Stimulated activated CD8-positive, alpha-beta memory T cell treated with anti-CD3 and anti-CD28 coated beads, Interleukin-7, amount 100 ng/mL, for 1 hour (primary cell): ENCODE measurements at places on chromosomes 3 and 15.

DNA sequence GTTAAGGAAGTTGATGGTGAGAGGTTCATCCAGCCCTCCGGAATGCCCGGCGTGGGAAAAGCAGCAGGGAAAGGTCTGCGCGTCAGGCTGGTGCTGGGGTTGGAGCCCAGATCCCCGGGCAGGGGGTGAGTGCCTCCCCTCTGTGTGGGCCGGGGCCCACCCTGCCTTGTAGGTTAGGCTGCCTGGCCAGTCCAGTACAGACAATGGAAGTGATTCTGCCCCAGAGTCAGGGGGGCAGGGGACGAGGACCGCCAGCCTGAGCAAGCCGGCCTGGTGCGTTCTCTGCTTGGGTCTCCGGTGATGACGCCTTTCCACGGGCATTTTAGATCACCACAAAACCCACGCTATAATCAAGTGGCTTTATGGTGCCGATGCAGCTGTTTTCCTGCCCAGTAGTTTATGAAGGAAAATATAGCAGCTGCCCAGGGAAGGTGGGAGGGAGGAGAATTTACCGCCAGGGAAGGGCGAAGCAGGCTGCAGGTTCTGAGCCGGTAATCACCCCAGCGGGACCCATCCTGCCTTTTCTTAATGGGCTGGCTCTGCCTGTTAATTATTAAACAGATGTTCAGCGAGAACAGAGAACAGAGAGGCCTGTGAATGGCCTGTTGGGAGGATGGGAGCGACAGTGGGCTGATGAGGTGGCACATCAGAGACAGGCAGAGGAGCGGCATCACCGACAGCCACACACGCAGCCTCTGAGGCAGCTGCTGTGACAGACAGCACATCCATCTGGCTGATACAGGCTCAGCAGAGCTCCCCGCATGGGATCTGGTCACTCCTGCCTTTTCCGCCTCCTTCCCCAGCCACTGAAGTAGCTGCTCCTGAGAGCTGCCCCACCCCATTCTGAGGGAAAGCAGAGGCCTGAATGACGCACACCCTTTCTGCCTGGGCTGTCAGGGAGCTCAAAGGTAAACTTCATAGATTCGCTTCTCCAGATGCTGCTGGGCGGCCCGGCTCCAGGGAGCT is 35.2 kb downstream of the BDH1 start:
- no peak for DNase-seq

GRCh38 chr15:91032919-91033803 is 10.8 kb upstream of the VPS33B start:
- peak; percentile 25 for DNase-seq

DNA sequence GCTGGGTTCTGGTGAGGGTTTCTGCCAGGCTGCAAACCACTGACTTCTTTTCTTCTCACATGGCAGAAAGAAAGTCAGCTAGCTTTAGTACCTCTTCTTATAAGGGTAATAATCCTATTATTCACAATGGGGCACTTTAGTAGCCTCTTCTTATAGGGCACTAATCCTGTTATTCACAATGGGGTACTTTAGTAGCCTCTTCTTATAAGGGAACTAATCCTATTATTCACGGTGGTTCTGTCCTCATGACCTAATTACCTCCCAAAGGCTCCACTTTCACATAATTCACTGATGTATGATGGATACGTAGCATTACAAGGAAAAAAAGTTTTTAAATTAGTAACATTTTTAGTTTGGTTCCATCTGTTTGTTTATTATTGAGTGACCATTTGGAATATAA is 671.3 kb downstream of the NSUN3 start:
- no peak for DNase-seq

- no peak for DNase-seq
Measured at GRCh38 chr3:175316799-175317198, 457.7 kb downstream of the NAALADL2 start.

DNA sequence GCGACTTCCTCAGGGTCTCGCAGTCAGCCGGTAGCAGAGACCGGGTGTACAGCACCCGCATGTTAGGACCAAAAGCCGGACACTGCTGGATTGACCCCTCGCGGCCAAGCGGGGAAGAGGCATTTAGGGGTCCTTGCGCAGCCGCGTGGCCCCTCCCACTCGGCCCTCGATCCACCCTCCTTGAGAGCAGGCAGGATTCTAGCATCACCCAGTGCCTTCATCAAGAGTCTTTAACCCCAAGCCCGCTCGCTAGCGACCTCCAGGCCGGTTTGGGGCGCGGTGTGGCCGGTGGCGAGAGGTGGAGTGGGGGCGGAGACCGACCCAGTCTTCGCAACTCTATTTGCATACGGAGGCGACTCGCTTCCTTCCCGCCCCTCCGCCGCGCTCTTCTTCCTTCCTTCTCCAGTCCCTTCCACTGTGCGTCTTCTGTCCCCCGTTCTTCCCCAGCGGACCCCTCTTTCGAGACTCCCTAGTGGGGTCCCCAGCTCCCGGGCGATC is at the start of gene ST6GAL1:
TSS of gene ST6GAL1 (plus strand) at position 384 of the 498 bp plus-strand sequence. CDS start 112,178 bp downstream, outside the sequence.
- peak; percentile 38 for DNase-seq

DNA sequence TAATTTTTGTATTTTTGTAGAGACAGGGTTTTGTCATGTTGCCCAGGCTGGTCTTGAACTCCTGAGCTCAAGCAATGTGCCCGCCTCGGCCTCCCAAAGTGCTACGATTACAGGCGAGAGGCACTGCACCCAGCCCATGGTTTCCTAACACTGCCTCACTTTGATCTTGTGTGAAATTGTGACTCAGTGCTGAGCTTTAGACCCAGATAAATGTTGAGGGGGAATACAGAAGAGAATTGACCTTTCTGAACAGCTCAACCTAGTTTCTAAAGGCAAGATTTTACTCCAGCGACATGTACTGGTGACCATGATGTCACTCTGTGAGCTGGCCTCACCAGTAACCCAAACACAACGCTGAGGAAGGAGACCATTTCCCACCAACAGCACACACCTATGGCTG is 73.5 kb downstream of the ATP1B3 start:
- no peak for DNase-seq

DNA sequence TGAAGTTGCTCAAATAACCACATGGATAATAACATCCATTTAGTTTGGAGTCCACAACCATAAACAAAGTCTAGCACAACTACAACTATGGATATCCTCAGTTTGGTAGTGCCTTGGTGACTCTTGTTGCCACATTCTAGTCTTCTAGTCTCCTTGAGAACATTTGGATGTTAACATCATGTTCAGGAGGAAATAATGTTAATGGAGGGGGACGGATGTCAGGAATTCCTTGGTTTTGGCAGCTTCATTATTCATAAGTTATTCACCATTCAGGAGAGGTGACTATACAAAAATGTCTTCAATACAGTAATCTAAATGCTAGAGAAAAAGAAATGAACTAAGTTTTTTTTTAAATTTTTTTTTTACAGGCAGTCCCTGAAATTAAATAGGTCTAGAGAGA is 26.4 kb upstream of the GABPB1 start:
- no peak for DNase-seq

DNA sequence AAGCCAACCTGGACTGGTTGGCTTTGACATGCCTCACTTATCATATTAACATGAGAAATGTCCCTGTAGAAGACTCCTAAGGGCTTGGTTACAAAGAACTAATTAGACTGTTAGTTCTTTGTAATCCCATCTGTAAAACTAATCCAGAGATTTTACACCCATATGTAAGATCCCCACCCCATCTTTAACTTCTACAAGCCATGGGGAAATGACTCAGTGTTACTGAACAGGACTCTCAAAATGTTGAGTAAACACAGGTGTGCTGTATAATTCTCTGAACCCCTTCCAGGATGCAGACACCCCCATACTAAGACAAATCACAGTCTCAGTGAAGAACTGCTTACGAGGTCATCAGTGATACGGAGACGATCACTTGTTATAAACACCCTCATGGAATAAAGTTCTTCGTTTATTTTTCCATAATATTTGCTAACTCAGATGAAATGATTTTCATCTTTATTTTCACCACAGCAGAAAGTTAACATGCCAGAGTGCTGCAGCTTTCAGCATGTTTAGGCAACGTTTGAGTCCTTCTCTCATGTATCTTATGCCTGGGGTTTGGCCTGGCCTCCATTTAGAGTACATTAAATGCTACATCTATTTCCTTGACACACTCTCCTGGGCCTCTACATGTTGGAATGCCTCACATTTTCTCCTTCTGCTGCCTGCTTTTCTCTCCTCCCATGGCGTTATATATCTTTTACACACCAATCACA is 55.3 kb upstream of the LEKR1 start:
- DNase-seq, result no peak

DNA sequence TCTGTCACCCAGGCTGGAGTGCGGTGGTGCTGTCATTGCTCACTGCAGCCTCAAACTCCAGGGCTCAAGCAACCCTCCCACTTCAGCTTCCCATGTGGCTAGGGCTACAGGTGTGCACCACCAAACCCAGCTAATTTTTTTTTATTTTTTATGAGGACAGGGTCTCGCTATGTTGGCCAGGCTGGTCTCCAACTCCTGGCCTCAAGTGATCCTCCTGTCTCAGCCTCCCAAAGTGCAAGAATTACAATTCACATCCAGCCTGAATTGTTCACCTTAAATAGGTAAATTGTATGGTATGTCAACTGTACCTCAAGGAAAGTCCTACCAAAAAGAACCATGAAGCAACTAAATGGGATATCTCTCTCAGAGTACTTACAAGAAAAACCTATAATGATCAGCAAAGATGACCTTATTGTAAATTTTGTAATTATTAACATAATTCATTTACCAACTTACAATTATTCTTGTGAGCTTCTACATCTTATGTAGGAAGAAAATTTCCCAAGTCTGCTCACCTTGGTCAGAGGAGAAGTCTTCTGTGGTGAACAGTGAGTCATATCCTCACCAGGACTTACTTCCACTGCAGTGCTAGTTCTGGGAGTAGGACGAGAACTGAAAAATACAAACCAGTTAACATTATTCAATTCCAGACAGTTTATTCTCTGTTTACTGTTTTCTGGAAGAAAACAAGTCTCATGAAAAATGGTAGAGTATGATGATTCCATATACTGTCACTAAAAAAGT is 54.4 kb downstream of the ULK4 start:
- DNase-seq, result no peak

- DNase-seq, result no peak
Measured at GRCh38 chr15:87570206-87570605, 686.3 kb downstream of the NTRK3 start.

DNA sequence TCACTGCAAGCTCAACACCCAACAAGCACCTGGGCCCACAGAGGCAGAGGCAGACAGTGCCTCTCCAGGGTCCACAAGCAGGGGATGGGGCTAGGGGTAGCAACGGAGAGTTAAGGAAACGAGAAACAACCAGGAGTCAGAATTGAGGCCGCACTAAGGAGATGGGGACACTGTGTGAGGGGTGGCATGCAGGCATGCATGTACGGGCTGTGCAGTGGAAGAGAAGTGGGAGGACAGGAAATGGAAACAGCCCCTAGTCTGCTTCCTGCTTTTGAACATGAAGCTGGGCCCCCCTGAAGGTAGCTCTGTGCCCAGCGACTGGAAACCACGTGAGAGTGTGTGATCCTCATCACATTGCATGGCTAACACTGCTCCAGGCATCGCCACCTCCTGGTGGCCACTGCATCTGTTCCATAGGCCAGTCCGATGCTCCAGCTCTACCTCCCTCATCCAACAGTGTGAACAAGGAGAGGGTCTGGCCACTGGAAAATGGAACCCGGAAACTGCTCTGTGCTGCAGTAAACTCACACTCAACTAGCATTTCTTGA is 44.0 kb downstream of the XXYLT1 start:
- DNase-seq, result no peak

DNA sequence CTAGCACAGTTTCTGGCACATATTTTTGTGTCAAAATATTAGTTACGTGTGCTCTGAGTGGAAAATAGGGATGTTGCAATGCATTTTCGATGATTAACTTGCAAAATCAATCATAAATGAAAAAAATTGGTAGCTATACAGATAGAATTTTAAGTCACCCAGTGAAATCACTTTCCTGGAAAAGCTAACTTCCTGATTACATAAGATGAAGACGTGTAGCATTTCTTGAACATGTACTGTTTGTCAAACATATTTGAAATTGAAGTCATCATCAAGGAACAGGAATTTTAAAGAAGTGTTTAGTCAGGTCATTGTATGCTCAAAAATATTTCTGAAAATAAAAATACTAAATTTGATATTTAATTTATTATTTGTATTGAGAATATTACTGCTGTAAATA is 977.7 kb downstream of the PLOD2 start:
- no peak for DNase-seq

DNA sequence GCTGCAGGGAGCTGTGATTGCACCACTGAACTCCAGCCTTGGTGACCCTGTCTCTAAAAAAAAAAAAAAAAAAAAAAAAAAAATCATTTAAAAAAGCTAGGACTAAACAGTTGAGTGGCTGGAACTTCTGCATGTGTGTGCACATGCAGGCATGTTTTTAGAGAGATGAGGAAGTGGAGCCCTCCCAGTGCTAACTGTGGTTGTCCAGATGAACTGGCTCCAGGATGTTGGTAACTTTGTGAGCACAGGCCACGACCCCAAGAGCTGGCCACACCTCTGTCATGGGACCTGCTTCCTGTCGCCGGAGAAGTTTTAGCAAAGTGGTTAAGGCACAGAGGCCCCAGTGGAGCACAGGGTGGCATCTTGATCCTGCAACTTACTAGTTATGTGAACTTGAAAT is 27.0 kb downstream of the CHCHD6 start:
- no peak for DNase-seq

DNA sequence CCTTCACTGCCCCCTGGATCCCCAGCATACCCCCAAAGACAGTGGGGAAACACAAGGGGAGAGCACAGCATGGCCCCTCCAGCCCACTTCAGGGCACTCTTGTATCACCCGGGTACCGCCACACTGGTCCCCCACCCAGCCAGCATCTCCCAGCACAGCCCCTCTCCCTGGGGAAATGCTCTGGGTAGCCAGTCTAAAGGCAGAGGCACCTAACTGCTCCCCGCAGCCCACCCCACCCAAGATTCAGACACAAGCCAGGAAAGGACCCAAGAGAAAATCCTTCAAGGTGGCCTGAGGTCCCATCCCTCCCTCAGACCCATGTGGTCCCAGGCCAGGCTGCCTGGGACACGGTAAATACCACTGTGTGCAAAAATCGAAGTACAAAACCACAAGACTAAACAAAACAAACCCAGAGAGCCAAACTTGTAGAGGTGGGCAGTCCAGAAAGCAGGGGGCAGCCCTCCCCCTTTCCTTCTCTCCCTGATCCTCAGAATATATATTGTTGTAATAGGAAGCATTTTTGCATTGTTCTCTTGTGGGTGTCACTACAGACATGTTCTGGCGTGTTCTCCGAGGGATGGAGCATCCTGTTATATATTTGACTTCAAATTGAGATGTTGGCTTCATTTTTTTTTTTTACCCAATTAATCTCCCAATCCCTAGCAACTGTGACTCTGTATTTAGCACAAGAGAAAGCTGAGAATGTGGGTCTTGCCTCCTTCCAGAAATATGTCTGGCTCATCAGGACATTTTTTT is 51.7 kb downstream of the GRIP2 start:
- no peak for DNase-seq

- DNase-seq, result no peak
Measured at GRCh38 chr3:43770426-43771103, 79.8 kb downstream of the ABHD5 start.

GRCh38 chr3:190432216-190432615 is 17.5 kb downstream of the TMEM207 start:
- no peak for DNase-seq
